B cell (primary cell): ENCODE measurements at places on chromosomes 11 and 22. TPM values are rescaled to one million over a fixed set of nuclear protein-coding genes. Genes with fewer than 3 reads are reported as not detected.

DNA sequence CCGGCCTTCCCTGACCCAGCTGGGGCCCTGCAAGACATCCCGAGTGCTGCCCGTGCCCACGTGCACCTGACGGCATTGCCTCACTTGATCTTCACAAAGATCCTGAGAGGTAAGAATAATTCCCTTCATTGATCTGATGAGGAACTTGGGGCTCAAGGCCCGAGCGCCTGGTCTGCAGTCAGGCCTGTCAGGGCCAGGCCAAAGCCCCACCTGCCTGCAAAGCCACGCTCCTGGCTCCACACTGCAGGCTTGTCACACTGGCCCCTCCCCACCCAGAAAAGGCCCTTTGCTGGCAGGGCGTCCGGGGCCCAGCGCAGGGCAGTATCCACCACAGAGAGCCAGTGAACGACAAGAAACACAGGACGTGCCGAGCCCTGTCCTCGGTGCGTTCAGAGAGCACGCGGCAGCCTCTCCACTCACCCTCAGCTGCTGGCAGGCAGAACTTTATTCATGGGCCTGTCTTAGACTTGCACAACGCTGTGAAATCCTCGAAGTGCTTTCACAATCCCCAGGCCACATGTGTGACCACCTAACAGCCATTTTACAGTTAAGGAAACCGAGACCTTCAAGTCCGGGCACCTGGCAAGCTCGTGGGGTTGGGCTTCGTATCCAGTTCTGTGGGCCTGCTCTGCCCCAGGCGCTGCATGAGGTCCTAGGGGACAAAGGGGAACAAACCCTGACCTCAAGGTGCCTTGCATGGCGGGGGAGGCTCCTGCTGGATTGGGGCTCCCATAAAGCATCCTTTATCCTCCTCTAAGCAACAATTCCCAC lies 14.8 kb downstream of the KIAA0930 start:
- no peak for DNase-seq

GRCh38 chr11:98979205-98979604 lies 41.5 kb upstream of the CNTN5 start:
- no peak for DNase-seq

- peak; percentile 36 for DNase-seq
Measured at GRCh38 chr22:30079952-30080533, at the start of gene HORMAD2. Gene HORMAD2 (plus strand): TSS chr22:30080464. CDS start chr22:30093953, 13,489 bp downstream.

DNA sequence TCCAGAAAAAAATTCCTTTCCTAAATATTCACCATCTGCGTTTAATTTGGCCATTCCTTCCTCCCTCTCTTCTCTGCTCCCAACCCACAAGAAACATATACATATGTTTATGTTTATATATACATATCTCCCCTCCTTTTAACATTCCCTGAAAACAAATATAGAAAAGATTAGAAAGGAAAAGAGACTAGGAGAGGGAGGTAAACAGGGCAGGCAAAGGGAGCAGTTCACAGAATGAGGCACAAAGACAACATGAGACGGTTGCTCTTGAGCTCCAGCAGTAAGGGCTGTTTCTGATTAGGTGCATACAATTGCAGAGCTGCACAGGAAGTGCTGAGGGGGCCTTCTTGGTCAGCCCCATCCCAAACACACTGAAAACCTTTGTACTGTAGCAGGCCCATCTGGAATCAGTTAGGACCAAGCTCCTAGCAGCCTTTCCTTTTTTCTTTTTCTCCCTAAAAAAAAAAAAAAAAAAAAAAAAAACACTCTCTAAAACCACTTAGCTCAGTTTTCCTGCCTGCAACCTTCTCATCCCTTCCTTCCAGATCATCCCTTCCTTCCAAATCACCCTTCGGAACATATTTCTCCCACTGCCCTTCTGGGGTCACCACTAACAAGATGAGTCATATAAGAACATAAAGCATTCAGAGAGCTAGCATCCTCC lies 57.0 kb downstream of the RBFOX2 start:
- no peak for DNase-seq

The SAA4 gene
- total RNA-seq, result not detected in 2 replicates
